ENCODE measurements at places on chromosomes 1 and 21. TPM values are rescaled to one million over a fixed set of nuclear protein-coding genes. Genes with fewer than 3 reads are reported as not detected.

SLC35F3 gene
- polyA plus RNA-seq: 0.11 TPM

VN1R5 gene
- not detected for polyA plus RNA-seq

FMO5 gene
- polyA plus RNA-seq: 4.0 TPM

ASCL5 gene
- polyA plus RNA-seq: 0.06 TPM

NRIP1 gene
- polyA plus RNA-seq: 6.5 TPM

TIE1 gene
- 7.0 TPM for polyA plus RNA-seq

HOOK1 gene
- polyA plus RNA-seq: 1.8 TPM

CHAF1B gene
- 1.4 TPM for polyA plus RNA-seq

FCGR1A gene
- polyA plus RNA-seq: 48.9 TPM

KPRP gene
- not detected for polyA plus RNA-seq

ARHGEF10L gene
- 12.5 TPM for polyA plus RNA-seq

FOXD2 gene
- polyA plus RNA-seq: 0.26 TPM

SLC5A9 gene
- polyA plus RNA-seq: 1.3 TPM

S100A5 gene
- polyA plus RNA-seq: 0.32 TPM

SMIM1 gene
- 2.0 TPM for polyA plus RNA-seq

SPRR3 gene
- polyA plus RNA-seq: 9.3 TPM

CAMK1G gene
- polyA plus RNA-seq: 1.4 TPM

FNBP1L gene
- 2.0 TPM for polyA plus RNA-seq

LAMB3 gene
- polyA plus RNA-seq: 0.77 TPM

SGIP1 gene
- 0.13 TPM for polyA plus RNA-seq

MCOLN2 gene
- 32.8 TPM for polyA plus RNA-seq

EDN2 gene
- not detected for polyA plus RNA-seq

NCMAP gene
- polyA plus RNA-seq: 0.03 TPM

PPM1J gene
- polyA plus RNA-seq: 1.5 TPM

RBP7 gene
- polyA plus RNA-seq: 58.6 TPM

CENPS gene
- polyA plus RNA-seq: 13.5 TPM

OPRD1 gene
- not detected for polyA plus RNA-seq

PRDM16 gene
- 0.43 TPM for polyA plus RNA-seq

SPATA21 gene
- polyA plus RNA-seq: 0.13 TPM

CXADR gene
- polyA plus RNA-seq: 0.29 TPM

ABL2 gene
- 1.3 TPM for polyA plus RNA-seq

NES gene
- 4.3 TPM for polyA plus RNA-seq

LCA5L gene
- polyA plus RNA-seq: 0.26 TPM

LDLRAD2 gene
- 1.4 TPM for polyA plus RNA-seq

AKR7A3 gene
- 1.0 TPM for polyA plus RNA-seq

NPL gene
- 30.2 TPM for polyA plus RNA-seq

SLC6A17 gene
- under 0.01 TPM for polyA plus RNA-seq

PALMD gene
- polyA plus RNA-seq: 5.4 TPM

CRNN gene
- polyA plus RNA-seq: 2.2 TPM

OR2L5 gene
- polyA plus RNA-seq: not detected

MAN1C1 gene
- polyA plus RNA-seq: 6.9 TPM

TMEM240 gene
- polyA plus RNA-seq: 0.39 TPM

SLC39A1 gene
- 41.3 TPM for polyA plus RNA-seq

ETV3L gene
- not detected for polyA plus RNA-seq

TEDDM1 gene
- polyA plus RNA-seq: not detected

RGS16 gene
- polyA plus RNA-seq: 3.0 TPM

AMY1A gene
- not detected for polyA plus RNA-seq

LRRC71 gene
- polyA plus RNA-seq: 0.03 TPM

CYP4Z1 gene
- polyA plus RNA-seq: 0.03 TPM

EPHA2 gene
- polyA plus RNA-seq: 2.0 TPM

CASQ1 gene
- polyA plus RNA-seq: 0.45 TPM

GON4L gene
- 12.3 TPM for polyA plus RNA-seq

WNT2B gene
- 0.36 TPM for polyA plus RNA-seq

NTNG1 gene
- polyA plus RNA-seq: 0.11 TPM

FAM72D gene
- polyA plus RNA-seq: 1.8 TPM

DNASE2B gene
- 0.13 TPM for polyA plus RNA-seq

ZNF593OS gene
- polyA plus RNA-seq: 0.26 TPM

FUBP1 gene
- 60.3 TPM for polyA plus RNA-seq

LMX1A gene
- polyA plus RNA-seq: not detected
